Transverse colon (tissue), 4 donors: ENCODE measurements at places on chromosomes 5 and 9.

DNA sequence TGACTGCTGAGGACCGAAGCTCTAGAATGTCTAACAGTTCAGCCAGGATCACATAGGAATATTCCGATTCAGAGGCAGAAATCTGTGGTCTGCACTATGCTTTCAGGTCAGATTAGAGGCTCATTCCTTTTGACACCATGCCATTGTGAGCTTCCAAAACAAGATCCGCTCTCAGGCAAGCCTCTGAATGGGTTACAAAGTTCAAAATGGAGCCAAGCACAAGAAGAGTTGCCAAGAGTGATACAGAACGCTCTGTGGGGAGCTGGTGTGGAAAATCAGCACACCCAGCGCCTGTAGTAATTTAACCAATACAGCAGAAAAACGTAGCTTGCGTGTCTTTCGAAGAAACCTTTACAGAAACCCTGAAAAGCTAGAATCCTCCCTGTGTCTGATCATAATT lies 33.3 kb upstream of the FAT2 start:
- no peak overlapping the region for H3K27ac ChIP-seq
- no peak for DNase-seq
- no peaks in the 10 kb centered on the region for H3K27me3 ChIP-seq

- H3K4me1 ChIP-seq: no peaks in the 10 kb centered on the region
- no peak for DNase-seq
- no peak overlapping the region for H3K4me3 ChIP-seq
- H3K27ac ChIP-seq: no peak overlapping the region
These were observed 47.4 kb downstream of the VAV2 start for GRCh38 chr9:133944746-133945135.

GRCh38 chr5:173486355-173487225 lies 129.9 kb downstream of the BOD1 start:
- H3K36me3 ChIP-seq: no peaks in the 10 kb centered on the region
- H3K4me1 ChIP-seq: no peaks in the 10 kb centered on the region
- DNase-seq: no peak
- no peak overlapping the region for H3K27ac ChIP-seq
- H3K4me3 ChIP-seq: no peak overlapping the region

DNA sequence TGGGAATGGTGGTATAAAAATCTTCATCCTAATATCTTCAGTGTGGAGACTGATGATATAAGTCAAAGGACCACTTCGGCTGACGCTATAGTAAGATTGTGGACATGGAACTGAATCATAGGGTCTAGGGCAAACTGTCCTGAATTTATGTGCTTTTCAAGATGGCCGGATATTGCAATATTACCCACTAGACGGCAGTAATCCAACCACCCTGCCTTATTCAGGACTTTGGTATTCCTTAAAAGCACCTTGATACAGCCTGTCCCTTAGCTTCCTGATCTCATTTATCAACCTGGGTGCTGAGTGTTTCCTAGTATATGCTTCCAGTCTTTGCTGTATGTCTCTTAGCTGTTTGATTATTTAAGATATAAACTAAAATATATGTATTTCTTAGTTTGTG lies 71.2 kb upstream of the COX7C start:
- no peak overlapping the region for H3K27ac ChIP-seq
- H3K4me3 ChIP-seq: no peak overlapping the region
- no peaks in the 10 kb centered on the region for H3K4me1 ChIP-seq
- H3K27me3 ChIP-seq: no peaks in the 10 kb centered on the region

DNA sequence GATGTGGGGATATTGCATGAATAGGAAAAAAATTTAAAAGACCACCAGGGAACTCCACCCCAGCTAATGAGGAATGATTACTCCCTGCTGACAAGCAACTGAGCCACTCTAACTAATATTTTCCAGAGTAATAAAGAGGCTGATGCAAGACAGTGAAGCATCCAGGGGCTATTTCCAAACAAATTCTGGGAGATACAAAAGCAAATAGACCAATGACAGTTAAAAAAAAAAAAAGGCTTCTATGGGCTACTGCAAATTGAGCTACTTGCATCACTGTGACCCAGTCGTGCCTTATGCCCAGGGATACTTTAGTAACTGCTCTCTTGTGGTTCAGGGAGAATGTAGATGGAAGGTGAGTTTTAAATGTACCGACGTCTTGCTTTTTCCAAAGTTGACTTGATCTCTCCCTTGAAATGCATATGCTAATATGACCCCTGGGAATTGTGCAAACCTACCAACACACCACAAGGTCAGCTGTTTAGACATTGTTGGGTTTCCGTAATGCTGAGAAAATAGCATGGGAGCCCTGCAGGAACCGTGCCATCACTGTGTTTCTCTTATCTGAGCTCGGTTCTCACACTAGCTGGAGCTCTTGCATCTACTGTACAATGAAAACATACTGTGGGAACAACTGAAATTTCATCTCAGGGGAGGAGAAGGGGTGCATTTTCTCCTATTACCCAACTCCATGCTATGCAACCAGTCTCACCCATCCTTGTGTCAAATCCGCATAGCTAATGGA lies 250.6 kb upstream of the MAP3K1 start:
- no peak overlapping the region for H3K27ac ChIP-seq
- no peak for DNase-seq
- H3K36me3 ChIP-seq: no peaks in the 10 kb centered on the region
- H3K27me3 ChIP-seq: no peaks in the 10 kb centered on the region
- no peaks in the 10 kb centered on the region for H3K4me1 ChIP-seq

- H3K27me3 ChIP-seq: no peaks in the 10 kb centered on the region
- peaks cover 1% of the 10 kb centered on the region for H3K36me3 ChIP-seq
- DNase-seq: peak; percentile 31
- H3K4me3 ChIP-seq: peak overlapping the region; percentile 96
These were observed 694 bp upstream of the PLIN2 start for GRCh38 chr9:19127871-19128500.

GRCh38 chr9:69946800-69947437 lies 96.7 kb upstream of the MAMDC2 start:
- H3K27ac ChIP-seq: no peak overlapping the region
- H3K4me1 ChIP-seq: no peaks in the 10 kb centered on the region
- DNase-seq: no peak
- H3K27me3 ChIP-seq: no peaks in the 10 kb centered on the region

DNA sequence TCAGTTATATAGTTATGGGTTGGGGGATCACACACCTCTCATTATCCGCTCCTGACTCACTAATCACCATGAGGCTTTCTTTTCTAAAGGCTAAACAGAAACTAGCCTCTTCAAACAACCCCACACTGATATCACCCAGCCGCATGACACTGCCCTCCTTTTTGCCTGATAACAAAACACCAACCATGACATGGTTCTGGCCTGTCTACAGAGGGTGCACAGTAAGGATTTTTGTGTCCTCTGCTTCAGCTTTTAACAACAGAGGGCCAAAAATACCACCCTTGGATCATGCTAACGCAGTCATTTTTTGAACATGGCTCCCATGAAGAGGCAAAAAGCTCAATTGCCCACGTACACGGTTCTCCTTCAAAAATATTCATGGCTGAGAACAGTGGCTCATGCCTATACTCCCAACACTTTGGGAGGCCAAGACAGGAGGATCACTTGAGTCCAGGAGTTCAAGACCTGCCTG lies 4.0 kb downstream of the CMBL start:
- peaks cover 8% of the 10 kb centered on the region for H3K4me1 ChIP-seq
- DNase-seq: no peak
- no peak overlapping the region for H3K4me3 ChIP-seq
